Stimulated activated CD8-positive, alpha-beta memory T cell treated with anti-CD3 and anti-CD28 coated beads, Interleukin-15, amount 100 ng/mL, for 1 hour (primary cell): ENCODE measurements at places on chromosomes 7 and 10.

DNA sequence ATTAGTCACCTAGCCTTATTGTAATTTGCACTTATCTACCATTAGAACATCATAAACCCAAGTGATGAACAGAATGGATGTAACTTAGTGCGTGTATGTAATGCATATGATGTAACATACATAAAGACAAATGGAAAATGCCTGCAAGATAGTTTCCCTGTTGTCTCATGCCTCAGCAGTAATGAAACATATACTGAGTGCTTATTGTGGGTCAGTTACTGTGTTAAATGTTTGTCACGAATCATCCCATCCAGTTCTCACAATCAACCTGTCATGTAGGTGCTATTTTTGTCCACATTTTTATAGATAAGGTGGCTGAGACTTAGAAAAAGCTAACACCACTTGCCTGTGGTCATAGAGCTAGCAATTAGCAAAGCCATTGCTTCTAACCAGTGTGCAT, 350.8 kb downstream of the AUTS2 start:
- no peak for DNase-seq

GRCh38 chr7:131302876-131303707, 24.6 kb upstream of the MKLN1 start:
- DNase-seq = peak; percentile 0

DNA sequence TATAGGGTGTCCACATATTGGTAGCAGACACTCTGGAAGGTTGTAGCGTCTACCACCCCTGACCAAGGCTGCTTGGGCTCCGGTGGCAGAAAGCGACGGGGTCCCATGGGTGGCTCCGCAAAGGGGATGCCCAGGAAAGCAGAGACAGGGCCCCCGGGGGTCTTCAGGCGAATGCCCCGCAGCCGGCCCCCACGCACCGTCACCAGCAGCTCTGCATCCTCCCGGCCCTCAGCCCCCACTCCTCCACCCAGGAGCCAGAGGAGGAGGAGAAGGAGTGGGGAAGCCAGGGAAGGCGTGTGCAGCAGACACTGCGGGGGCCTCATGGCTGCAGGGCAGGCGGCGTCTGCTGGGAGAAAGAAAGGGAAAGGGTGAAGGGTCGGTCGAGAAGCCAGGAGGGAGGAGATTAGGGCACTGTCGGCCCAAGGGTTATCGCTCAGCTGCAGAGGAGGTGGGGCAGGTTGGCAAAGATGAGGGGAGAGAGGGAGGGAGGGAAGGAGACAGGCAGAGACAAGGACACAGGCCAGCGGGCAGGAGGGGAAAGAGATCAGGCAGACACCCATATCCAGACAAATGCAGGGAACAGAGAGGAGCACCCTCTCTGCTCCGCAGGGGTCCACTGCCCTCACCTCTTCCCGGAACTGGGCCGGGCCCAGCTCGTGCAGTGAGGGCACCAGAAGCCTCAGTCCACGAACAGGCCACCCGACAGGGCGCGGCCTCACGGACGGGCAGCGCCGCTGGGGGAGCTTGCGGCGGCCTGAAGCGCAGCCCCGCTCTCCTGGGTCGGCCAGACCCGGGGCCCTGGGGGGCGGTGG, 1.6 kb downstream of the ACHE start:
- no peak for DNase-seq

DNA sequence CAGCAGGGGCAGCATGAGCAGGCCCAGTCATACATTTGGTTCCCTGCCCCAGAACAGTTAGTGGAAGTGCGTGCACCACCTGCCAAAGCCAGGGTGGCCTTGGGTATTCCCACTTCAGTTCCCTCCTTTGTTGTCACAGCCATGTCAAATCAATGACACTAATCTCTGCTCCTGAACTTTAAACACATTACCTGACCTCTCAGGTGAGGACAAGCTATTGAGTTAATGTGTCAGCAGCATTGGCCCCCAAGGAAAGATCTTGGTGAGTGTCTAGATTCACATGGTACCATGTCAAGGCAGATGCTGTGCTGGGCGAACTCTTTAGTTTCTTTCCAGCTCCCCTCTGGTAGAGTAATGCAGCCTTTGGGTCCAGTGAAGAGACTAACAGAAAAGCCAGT, 2.1 kb downstream of the CYP3A5 start:
- no peak for DNase-seq

- DNase-seq = no peak
Measured at GRCh38 chr7:22821702-22822485, 755 bp downstream of the TOMM7 start.

DNA sequence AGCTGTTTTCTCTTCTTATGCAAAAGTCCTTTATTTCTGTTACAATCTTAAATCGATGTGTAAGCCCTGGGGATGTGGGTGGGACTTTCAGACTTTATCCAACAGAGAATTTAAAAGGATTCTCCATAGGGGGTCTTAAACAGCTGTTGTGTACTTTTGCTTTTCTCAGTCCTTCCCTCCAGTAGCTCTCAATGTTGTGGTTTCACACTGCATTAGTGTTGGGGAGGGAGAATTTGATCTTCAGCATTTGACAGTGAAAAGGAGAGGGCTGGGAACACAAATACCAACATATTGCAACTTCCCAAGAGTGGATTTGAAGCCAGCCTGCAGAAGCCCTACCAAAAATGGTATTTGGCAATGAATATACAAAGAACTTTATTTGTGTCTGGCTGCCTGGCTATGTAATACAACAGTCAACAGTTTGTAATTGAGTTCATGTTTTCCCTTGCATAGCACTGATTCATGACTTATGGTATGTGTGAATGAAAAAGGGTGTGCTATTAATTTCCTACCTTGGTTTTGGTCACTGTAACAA, 80.1 kb upstream of the CAPZA2 start:
- DNase-seq = no peak

GRCh38 chr10:129580010-129580409, 113.0 kb downstream of the MGMT start:
- DNase-seq = no peak

DNA sequence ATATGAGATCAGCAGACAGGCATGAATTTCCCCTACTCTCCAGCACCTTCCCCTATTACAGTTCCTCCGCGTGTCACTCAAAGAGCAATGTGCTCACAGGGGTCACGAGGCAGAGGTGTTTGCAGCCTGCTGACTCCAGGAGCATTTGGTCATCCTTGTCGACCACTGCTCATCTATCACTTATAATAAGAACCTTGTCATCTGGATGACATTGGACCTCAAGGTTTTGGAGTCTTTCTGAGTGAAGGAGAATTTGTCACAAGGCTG, 32.9 kb upstream of the PLPP4 start:
- DNase-seq = no peak

DNA sequence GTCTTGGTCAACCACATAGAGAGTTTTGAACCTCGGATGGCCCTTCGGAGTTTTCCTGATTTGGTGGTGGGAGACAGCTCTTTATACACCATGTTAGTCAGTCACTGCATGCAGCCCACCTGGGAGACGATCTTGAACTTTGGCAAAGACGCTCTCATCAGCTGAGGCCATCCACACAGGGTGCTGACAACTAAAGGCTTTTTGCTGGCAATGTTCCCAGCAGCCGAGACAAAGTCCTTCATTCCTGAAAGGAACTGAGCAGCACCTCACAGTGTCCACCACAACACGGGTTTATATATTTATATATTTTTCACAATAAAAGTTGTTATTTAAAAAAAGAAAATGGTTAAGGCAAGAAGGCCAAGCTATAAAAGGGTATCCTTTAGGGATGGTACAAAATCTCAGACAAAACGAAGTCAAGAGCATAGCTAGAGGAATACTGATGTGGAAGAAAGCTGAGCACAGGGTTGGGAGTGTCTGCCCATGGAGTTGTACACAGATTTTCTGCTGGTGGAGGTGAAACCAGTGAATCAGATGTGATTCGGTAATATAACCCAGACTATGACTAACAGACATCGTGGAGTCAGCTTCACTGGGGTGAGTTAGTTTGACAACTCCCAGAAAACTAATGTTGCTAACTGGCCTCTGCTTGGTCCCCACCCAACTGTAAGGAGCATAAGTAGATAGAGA, 27.4 kb upstream of the CAPZA2 start:
- DNase-seq = no peak

- no peak for DNase-seq
Measured at GRCh38 chr10:123038782-123039631, 30.2 kb downstream of the ACADSB start.

DNA sequence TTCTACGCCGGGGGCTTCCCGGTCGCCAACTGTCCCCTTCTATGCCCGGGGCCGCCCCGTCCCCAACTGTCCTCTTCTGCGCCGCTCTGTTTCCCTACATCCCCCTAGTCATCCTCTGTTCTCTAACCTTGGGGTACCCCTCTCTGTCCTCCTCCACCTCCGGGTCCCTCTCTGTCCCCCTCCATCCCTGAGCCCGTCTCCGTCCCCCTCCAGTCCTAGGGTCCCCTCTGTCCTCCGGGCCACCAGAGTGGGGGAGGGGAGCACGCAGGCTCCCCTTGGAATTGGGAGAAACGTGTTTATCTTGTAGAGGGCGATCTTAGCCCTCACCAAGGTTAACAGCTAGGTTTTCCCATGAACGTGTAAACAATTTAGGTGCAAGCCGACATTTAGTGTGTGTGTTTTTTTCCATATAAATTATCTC, 852 bp upstream of the KLF6 start:
- DNase-seq = no peak

GRCh38 chr10:131816157-131816775, 84.5 kb upstream of the PPP2R2D start:
- DNase-seq = no peak

- DNase-seq = no peak
Measured at GRCh38 chr7:9598411-9598810, 1165.0 kb downstream of the NXPH1 start.

- DNase-seq = no peak
Measured at GRCh38 chr7:102935450-102936115, 22.8 kb downstream of the LRRC17 start.

DNA sequence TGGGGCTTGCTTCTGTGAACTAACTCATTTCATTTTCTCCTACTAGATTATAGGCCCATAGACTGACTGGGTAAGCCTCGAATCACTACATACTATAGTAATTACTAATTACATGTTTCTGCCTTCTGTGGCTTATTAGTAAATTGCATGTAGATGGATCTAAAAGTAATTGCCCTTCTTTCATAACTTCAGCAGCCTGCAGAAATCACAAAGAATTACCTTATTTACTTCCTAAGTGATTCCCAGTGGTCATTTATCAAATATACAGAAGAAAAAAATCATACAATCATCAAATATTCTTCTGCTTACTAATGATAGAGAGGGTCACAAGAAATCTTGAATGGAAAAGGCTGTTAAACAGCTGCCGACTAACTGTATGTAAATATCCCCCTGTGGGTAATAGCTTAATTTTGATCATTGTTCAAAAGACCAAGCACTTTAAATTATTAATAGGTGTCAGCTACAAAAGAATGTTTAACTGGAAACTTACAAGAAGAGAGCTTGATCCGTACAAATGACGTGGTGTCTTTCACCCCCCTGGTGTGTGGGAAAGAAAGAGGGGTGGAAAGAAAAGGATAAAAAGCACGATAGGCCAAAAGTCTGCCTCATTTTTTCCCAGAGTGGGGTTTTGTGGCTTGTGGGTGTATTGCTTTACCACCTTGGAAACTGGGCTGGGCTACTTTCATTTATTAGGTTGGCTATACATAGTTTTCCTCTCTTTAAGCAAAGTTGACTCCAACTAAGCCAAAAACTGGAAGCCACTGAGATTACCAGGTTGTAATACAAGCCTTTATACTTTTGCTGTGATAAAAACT, 361.8 kb upstream of the ZMIZ1 start:
- no peak for DNase-seq

GRCh38 chr7:150342121-150342408, 636 bp upstream of the RARRES2 start:
- no peak for DNase-seq

GRCh38 chr10:31921031-31921430, 7.6 kb downstream of the ARHGAP12 start:
- DNase-seq = no peak

DNA sequence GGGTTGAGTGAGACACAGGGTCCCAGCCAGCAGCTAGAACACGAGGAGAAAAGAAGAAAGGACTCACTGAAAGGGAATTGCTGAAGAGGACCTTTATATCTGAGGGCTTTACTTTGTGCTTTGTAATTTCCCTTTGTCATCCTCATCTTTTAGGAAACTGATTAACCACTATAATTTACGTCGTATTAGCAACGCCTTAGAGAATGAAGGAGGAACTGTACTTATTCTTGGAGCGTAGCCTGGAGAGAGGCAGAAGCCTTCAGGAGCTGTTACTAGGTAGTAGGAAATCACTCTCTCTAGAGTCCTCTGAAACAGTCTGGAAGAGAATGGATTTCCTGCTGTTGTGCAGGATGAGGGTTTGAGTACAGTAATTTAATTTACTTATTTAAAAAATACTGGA, 101.0 kb upstream of the STEAP1B start:
- DNase-seq = no peak

- DNase-seq = no peak
Measured at GRCh38 chr10:118445535-118445934, 103.4 kb upstream of the FAM204A start.

DNA sequence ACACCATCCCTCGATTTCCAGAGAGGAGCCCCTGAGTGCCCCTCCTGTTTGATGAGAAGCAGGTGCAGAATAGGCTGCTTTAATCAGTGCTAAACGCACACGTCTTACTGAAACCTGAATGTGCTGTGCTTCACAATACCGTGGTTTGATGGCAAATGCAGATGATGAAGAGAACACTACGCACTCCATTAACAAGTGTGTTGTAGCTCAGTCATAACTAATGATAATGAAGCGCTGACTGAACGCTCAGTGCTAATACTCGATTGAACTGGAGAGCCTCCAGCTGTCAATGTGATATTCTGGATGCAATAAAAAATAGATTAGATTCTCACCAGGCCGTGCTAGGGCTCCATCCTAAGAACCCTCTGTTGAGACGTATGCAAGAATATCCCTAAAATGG, 279.7 kb upstream of the PLPP4 start:
- DNase-seq = no peak

GRCh38 chr7:135742371-135742770, 6.2 kb downstream of the FAM180A start:
- DNase-seq = no peak

GRCh38 chr10:106618646-106619045, 545.9 kb downstream of the SORCS1 start:
- DNase-seq = no peak

DNA sequence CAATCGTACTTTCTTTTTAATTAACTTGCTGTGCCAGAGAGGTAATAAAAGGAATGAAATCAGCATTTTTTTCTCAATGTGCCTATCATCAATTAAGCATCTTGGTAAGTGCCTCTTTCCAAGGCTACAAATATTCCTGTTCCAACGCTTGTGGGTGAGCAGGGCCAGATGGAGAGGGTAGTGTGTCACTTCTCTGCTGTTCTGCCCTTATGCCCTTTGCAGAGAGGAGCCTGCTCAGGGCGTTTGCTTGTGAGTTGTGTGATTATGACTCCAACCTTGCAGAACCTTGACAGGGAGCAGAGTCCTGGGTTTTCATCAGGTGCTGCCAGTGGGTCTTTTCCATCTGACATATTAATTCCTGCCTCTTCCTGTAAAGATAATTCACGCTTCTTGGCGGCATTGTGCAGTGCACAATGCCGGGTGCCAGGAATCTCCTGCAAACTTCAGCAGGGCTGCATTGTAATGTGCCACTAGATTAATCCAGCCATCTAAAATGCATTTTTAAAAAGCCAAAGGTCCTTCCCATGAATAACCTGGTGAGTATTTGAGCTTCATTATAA, 234.4 kb downstream of the ARHGAP12 start:
- DNase-seq = no peak

GRCh38 chr10:124231168-124232155, 138.1 kb upstream of the CHST15 start:
- no peak for DNase-seq
